ENCODE measurements at places on chromosomes 13 and 19.

DNA sequence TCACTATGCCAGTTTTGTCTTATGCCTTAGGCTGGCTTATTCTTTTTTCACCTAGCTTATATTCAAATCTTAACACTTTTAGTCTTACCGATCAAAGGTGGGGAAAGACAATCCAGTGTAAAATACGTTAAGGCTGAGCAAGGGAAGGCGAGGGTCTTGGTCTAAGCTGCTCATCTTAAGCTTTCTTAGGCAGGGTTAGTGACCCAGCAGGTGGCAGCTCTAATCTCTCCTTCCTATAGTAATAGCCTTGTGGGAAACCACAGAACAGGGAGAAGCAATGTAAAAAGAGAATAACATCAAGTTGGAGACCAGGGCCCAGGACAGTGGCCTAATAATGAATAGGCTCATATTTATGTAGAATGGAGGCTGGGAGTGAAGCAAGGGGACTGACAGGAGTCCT, 45.9 kb downstream of the COG3 start:
- peaks cover 26% of the 10 kb centered on the region for H3K36me3 ChIP-seq
- no peak overlapping the region for H3K27ac ChIP-seq
- no peak for DNase-seq
- peaks cover 8% of the 10 kb centered on the region for H3K4me1 ChIP-seq
- H3K27me3 ChIP-seq, result no peaks in the 10 kb centered on the region
- no peak overlapping the region for H3K4me3 ChIP-seq

DNA sequence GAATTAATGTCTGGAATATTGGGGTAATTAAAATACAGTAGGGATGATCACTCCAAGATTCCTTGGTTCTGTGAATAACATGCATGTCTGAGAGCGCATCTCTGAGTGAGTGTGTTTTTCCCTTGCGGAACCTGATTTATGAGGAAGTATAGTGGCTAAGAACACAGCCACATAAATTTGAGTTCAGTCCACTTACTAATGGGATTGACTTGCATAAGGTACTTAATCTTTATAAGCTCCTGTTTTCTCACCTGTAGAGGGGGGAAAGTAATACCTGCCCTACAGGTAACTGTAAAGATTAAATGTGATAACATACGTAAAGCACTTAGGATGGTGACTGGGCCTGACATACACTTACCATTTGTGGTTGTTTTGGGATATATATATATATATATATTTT, 60.8 kb downstream of the KLF5 start:
- DNase-seq, result no peak
- no peaks in the 10 kb centered on the region for H3K27me3 ChIP-seq
- no peaks in the 10 kb centered on the region for H3K4me1 ChIP-seq
- no peak overlapping the region for H3K4me3 ChIP-seq

DNA sequence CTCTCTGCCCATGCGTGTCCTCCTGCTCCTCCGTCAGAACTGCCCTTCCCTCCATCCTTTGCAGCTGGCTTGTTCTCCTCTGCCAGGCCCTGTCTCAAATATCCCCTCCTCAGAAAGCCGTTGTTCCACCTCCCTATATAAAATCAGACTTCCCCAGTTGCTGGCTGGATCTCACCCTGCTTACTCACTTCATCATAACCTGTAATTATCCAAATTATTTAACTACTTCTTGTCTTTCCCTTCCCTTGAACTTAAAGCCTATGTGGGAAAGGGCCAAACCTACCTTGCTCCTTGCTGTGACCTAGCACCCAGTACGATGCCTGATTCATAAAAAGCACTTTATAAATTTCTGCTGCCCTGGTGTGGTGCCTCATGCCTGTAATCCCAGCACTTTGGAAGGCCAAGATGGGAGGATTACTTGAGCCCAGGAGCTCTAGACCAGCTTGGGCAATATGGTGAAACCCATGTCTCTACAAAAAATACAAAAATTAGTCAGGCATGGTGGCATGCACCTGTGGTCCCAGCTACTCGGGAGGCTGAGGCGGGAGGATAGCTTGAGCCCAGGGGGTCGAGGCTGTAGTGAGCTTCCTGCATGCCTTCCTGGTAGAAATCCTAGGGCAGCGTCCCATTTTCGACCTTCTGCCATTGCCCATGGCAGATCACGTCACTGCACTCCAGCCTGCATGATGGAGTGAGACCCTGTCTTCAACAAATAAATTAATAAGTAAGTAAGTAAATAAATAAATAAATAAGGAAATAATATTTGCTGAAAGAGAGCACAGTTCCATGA, 39.5 kb upstream of the ZNF536 start:
- H3K4me3 ChIP-seq, result no peak overlapping the region
- no peak for DNase-seq
- no peaks in the 10 kb centered on the region for H3K36me3 ChIP-seq
- H3K27ac ChIP-seq, result no peak overlapping the region
- H3K4me1 ChIP-seq, result no peaks in the 10 kb centered on the region
- no peaks in the 10 kb centered on the region for H3K27me3 ChIP-seq

- no peak overlapping the region for H3K4me3 ChIP-seq
- H3K4me1 ChIP-seq, result no peaks in the 10 kb centered on the region
- no peaks in the 10 kb centered on the region for H3K36me3 ChIP-seq
- no peak overlapping the region for H3K27ac ChIP-seq
- DNase-seq, result no peak
Observed at GRCh38 chr19:31962561-31962996, 382.8 kb upstream of the ZNF507 start.

DNA sequence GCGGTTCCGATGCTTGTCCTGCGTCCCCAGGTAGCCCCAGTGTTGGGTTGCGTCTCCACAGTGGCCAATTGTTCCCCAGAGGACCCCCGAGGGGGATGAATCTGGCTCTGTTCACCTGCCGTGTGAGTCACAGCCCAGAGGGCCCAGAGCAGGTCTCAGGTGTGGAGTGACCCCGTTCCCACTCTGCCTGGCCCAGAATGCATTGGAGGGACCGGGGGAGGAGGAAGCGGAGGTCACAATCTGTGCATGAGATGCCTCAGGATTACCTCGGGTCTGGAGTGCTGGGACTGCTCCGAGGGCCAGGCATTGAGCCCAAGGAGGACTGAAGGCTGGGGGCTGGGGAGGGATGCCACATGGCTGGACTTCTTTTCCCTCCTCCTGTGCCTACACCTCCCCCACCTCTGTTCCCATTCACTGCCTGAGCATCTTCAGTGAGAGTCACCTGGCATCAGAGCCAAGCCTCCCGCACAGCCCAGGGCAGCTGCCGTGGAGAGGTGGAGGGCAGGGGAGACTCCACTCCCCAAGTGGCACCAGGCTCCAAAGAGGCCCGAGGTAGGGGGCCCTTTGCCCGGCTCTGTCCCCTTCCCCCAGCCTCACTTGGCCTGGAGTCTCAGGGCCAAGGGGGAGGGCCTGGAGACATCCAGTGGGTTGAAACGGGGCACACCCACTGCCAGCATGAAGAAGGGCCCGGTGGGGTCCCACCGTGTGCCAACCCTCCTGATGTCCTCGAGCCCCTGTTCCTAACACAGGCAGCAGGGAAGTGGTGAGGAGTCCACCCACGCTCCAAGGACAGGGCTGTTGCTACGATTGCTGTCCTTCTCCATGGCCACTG, 81.1 kb downstream of the CHST8 start:
- H3K27ac ChIP-seq, result no peak overlapping the region
- H3K36me3 ChIP-seq, result no peaks in the 10 kb centered on the region
- H3K4me3 ChIP-seq, result no peak overlapping the region
- no peak for DNase-seq

All from activated CD4-positive, alpha-beta memory T cell treated with anti-CD3 and anti-CD28 coated beads for 36 hours (primary cell).